Tibial nerve (tissue), 4 donors: ENCODE measurements at places on chromosomes 1 and 21. TPM values are rescaled to one million over a fixed set of nuclear protein-coding genes. Genes with fewer than 3 reads are reported as not detected.

Gene FMO3
- 1.8 TPM for total RNA-seq

Gene HSPB7
- 31.6 TPM for total RNA-seq

Gene OLIG2
- not detected for total RNA-seq

Gene ZMPSTE24
- total RNA-seq: 27.0 TPM
